ENCODE measurements at places on chromosomes 16 and 17. TPM values are rescaled to one million over a fixed set of nuclear protein-coding genes. Genes with fewer than 3 reads are reported as not detected.

MEIOB gene
- 0.29 TPM for total RNA-seq

KCNH6 gene
- 2.1 TPM for total RNA-seq

TP53I13 gene
- total RNA-seq = 41.9 TPM

HOXB7 gene
- total RNA-seq = 15.4 TPM

LGALS9 gene
- 12.8 TPM for total RNA-seq

KCNH4 gene
- total RNA-seq = not detected

SPN gene
- 7.0 TPM for total RNA-seq

RRAD gene
- 21.4 TPM for total RNA-seq

KRT14 gene
- total RNA-seq = 0.29 TPM

CDYL2 gene
- total RNA-seq = 6.4 TPM

BPTF gene
- total RNA-seq = 103 TPM

INCA1 gene
- total RNA-seq = 0.58 TPM

CLEC3A gene
- total RNA-seq = not detected

CCL16 gene
- total RNA-seq = not detected

HOXB8 gene
- 64.8 TPM for total RNA-seq

SPATA32 gene
- total RNA-seq = 0.12 TPM

HLF gene
- total RNA-seq = 8.2 TPM

VTN gene
- 5.7 TPM for total RNA-seq

MYH4 gene
- total RNA-seq = 0.99 TPM

CCDC200 gene
- total RNA-seq = not detected

SOX9 gene
- total RNA-seq = 9.7 TPM

SCNN1G gene
- 42.4 TPM for total RNA-seq

KRTAP9-8 gene
- not detected for total RNA-seq

CCL4 gene
- 6.0 TPM for total RNA-seq

HAS3 gene
- total RNA-seq = 4.3 TPM

KRTAP1-5 gene
- not detected for total RNA-seq

KCNJ18 gene
- total RNA-seq = not detected

GNG13 gene
- not detected for total RNA-seq

KRT17 gene
- 11.1 TPM for total RNA-seq

CBX2 gene
- total RNA-seq = 19.4 TPM

PRSS22 gene
- 4.1 TPM for total RNA-seq

EPOP gene
- total RNA-seq = 0.70 TPM

ANKRD40CL gene
- total RNA-seq = not detected

TBC1D3G gene
- 0.29 TPM for total RNA-seq

CRYBA1 gene
- total RNA-seq = not detected

ZNF287 gene
- total RNA-seq = 10.2 TPM

CNTROB gene
- total RNA-seq = 36.7 TPM

FOXN1 gene
- 0.23 TPM for total RNA-seq

CCL2 gene
- 56.1 TPM for total RNA-seq

SMPD3 gene
- total RNA-seq = 1.1 TPM

AIPL1 gene
- total RNA-seq = not detected

KRT33B gene
- not detected for total RNA-seq

FADS6 gene
- 0.64 TPM for total RNA-seq

TBC1D3K gene
- not detected for total RNA-seq

HSD17B2 gene
- total RNA-seq = 43.8 TPM

PPP1R27 gene
- 5.7 TPM for total RNA-seq

CDH5 gene
- total RNA-seq = 67.2 TPM

SHISA9 gene
- total RNA-seq = 4.8 TPM

C17orf100 gene
- total RNA-seq = 1.2 TPM

KRTAP9-2 gene
- not detected for total RNA-seq

OR1E2 gene
- not detected for total RNA-seq

LRRC75A gene
- total RNA-seq = 4.6 TPM

TBC1D3C gene
- total RNA-seq = not detected

CDH15 gene
- 18.3 TPM for total RNA-seq

ACSM5 gene
- total RNA-seq = 3.0 TPM

ORC6 gene
- total RNA-seq = 10.8 TPM

ELMO3 gene
- 6.3 TPM for total RNA-seq
